ENCODE measurements at places on chromosomes 2 and 18. TPM values are rescaled to one million over a fixed set of nuclear protein-coding genes. Genes with fewer than 3 reads are reported as not detected.

The DQX1 gene
- 0.83 TPM for total RNA-seq

DNA sequence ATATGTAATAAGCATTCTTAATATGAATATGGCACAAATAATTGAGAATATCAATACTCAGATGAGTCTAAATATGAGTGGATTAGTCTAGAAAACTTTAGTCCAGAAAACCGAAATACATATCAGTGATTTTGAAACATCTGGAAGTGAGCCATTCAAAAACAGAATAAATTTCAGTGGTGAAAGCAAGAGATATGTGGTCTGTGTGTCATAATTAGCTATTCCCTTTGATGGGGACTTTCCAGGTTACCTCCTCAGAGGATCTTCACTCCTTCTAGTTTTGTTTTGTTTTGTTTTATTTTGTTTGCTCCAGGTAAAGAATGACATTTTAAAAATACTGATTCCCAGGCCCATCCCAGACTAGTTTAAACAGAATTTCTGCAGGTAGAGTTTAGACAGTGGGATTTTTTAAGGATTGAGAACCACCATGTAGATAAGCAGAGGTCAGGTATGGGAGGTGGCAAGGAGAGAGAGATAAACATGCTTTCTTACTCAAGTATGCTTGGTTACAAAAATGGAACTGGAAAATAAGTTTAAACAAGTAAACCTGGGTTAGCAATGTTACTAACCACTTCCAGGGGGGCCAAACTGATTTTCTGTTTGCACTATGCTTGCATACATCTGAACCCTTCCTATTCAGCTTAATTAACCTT is 70.7 kb downstream of the NABP1 start:
- DNase-seq: no peak

DNA sequence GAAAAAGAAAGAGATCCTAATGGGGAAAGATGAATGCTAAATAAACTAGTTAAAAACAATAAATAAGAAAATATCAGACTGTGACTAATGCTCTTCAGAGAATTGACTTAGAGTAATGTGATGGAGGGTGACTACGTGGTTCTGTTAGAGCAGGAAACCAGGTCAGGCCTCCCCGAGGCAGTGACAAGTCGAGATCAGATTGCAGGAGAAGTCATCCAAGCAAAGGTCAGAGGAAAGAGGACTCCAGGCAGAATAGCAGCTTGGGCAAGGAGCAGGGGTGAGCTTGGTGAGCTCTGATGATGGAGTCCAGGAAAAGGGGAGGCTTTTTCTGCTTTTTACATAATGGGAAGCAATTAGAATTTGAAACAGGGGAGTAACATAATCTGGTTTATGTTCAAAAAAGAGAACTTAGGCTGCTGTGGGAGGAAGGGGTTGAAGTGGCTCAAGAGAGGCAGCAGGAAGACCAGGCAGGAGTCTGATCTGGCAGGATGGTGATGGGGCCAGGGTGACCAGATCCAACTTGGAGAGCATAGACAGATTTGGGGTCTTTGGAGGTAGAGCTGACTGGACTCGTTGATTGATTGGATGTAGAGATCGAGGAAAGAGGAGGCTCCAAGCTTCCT is 27.3 kb upstream of the ITGB6 start:
- no peak for DNase-seq

The SLC5A7 gene
- not detected for total RNA-seq

The EDAR gene
- total RNA-seq: 0.16 TPM

The RNF152 gene
- 0.13 TPM for total RNA-seq

- no peak for DNase-seq
Observed at GRCh38 chr2:176135035-176135440, 5.5 kb downstream of the HOXD8 start.

DNA sequence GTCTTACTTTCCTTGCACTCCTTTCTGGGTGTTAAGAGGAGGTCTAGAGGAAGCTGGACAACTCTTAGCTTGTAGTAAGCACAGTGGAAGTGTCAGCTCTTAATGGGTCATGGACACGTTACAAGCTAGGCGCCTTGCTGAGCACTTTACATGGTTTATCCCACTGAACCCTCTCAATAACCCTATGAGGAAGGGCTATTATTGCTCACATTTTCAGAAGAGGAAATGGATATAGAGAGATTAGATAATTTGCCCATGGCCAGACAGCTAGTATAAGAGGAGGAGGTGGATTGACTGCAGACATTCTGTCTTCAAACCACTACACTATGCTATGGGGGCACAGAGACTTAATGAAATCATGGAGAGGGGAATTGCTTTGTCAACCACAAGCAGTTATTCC is 8.3 kb upstream of the IL1RN start:
- no peak for DNase-seq

- no peak for DNase-seq
Observed at GRCh38 chr2:109432421-109432820, 181.3 kb downstream of the SEPTIN10 start.

DNA sequence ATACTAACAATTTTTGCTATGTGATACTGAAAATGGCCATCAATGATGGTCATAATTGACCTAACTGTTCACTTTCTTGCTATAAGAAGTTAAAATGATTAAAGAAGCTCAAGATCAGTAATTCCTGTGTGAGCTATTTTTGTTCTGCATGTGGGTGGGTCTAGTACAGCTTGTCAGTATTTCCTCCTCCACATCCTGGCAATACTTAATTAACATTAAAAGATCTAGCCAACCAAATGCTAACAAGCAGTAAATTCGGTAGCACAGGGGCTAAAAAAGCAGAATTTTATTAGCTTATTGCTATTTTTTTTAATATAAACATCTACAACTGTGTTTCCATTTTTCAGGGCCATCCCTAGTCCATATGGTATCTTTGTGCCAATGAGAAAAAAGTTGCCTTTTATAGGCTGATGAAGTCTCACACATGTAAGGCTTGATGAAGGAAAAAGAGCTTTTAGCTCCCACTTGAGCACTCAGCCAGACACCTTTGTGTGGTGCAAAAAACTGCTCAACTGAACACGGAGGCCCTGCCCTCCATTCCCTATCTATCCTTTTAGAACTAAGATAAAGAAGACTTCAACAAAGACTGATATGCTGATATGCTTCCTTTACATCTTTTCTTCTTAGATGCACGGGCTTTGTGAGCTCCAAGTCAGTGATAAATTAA is 4.9 kb upstream of the PNO1 start:
- DNase-seq: no peak

DNA sequence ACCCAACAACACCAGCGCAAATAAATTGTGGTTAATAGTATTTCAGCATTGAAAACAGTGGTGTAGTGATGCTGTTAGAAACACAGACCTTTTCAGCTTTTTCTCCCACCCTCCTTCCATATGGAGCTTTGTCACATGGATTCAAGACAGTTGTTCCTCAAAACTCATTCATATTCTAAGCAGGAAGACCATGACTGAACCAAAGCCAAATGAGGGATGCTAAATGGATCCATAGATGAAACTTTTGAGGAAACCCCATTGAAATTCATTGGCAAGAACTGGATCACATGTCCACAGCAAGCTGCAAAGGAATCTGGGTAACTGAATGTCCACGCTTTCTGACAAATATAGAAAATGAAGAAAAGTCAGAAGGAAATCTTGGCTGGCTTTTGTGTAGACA is 615.1 kb upstream of the NETO1 start:
- no peak for DNase-seq

GRCh38 chr2:9168821-9169221 is 37.8 kb upstream of the ASAP2 start:
- no peak for DNase-seq

The KHK gene
- 17.8 TPM for total RNA-seq

DNA sequence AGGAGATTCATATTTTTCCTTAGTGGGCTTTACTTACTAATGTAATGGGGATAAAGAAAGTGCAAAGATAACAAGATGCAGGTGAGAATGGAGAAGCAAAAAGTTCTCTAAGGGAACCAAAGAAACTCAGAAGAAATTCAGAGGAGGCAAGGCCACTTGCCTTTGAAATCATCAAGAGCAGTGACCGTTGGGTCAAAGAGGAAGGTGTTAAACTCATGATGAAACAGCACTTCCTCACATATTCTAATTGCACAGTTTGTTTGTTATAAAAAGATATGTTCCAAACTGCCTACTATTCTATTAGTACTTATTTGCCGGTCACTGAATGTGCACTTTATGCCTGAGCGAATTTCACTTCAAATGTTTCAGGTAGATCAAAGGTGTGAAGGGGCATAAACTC is 975.1 kb downstream of the BCL11A start:
- no peak for DNase-seq

DNA sequence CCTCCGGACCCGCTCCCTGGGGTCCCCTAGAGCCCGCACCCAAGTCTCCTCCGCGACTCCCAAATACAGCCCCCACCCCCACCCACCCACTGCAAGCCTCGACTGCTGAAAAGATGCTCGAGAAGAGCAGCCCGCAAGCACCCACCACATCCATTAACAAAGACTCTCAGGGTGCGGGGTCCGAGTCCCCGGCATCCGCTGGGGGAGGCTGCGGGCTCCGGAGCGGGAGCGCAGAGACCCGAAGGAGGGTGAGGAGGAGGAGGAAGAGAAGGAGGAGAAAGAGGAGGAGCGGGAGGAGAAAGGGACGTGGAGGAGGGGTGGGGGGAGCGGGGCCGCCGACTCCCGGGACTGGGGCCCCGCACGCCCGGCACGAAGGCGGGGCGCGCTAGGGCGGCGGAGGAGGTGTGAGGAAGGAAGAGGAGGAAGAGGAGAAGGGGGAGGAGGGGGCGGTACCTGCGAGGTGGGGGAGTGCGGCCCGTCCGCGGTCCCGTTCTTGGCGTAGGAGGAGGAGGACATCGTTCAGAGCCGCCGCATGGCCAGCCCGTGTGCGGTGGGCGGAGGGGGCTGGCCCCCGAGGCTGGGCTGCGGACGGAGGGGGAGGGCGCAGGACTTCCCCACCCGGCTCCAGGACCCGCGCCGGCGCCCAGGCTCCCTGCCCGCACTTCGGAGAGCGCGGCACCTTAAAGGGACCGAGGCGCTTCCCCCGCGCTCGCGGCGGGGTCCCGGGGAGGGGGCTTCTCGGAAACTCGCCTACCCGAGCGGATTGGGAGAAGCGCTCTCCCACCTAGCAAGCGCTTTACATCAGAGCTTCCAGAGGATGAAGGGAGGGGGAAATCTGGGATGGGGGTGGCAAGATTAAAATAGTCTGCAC is at the start of gene CACNB4:
Gene CACNB4 (minus strand): TSS at position 549 of the 871 bp plus-strand sequence.
- no peak for DNase-seq

DNA sequence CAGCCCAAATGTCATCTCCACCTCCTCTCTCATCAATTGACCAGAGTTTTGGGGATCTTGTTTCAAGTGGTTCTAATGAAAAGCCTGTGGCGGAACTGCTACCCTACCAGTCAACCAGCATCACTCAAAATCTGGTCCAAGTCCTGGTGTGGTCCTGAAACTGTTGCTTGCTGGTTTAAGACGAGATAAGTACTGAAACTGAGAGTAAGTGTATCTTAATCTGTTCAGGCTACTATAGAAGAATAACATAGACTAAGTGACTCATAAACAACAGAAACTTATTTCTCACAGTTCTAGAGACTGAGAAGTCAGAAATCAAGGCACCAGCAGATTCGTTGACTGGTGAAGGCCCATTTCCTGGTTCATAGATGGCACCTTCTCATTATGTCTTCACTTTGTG is 879 bp upstream of the GALNT5 start:
- DNase-seq: no peak

- DNase-seq: peak; percentile 97
Observed at GRCh38 chr2:27050996-27051901, at the start of gene AGBL5. AGBL5 (plus strand) TSS chr2:27051668; CDS start chr2:27052959, 1,291 bp downstream.

All from CD8-positive, alpha-beta memory T cell (primary cell).